ENCODE measurements at places on chromosomes 5 and 9.

- DNase-seq: no peak
These were observed 39.8 kb downstream of the HMCN2 start for GRCh38 chr9:130305381-130305780.

DNA sequence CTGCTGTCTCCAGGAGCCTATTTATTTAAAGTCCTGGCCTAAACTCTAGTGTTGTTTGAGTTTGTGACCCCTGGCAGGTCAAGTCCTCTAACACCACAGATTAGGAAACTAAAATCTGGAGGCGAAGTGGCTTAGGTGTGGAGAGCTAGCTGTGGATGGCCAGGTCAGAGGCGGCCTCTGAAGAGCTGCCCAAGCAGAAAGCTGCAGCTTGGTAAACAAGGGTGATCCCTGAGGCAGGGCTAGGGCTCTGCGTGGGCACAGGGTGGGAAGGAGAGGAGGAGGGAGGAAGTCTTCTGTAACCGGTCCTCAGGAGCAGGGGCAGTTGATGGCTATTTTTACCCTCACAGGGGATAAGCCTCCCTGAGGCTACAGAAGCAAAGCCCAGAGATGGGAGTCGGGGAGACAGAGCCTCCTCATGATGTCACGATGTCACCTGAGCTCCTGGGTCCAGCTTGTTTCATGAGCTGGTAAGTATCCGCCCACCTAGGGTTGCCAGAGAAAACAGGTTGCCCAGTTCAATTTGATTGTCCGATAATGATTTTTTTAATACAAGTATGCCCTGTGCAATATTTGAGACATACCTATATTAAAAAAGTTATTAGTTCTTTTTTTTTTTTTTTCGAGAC is 25.9 kb upstream of the BOD1 start:
- no peak for DNase-seq

GRCh38 chr9:136903041-136903554 is 16.8 kb downstream of the TRAF2 start:
- no peak for DNase-seq

DNA sequence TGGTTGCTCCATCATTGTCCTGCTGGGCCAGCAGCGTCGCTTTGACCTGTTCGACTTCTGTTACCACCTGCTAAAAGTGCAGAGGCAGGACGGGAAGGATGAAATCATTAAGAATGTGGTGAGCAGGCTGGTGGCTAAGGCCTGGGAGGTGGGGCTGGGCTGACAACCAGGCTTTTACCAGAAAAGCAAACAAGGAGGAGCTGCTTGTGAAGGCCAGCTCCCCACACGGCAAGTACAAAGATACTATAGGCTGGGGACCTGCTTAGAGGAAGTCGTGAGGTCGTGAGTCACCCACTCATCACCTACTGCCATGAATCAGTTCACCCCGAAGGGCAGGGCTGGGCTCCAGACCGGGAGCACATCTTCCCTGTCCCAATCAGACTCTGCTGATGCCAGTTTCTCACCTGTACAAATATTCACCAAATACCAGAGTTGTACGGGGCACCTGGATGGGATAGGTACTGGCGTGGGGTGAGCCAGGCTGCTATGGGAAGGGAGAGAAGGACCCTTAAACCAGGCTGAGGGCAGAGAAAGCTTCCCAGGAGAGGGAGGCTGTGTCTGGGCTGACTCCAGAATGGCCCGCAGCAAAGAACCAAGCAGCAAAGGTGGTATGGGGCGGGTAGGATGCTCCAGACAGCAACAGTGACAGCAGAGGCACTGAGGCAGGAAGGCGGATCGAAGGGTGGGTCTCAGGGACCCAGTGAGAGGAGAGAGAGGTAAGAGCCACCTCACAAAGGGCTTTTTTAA is 69.3 kb upstream of the NIPAL4 start:
- no peak for DNase-seq

DNA sequence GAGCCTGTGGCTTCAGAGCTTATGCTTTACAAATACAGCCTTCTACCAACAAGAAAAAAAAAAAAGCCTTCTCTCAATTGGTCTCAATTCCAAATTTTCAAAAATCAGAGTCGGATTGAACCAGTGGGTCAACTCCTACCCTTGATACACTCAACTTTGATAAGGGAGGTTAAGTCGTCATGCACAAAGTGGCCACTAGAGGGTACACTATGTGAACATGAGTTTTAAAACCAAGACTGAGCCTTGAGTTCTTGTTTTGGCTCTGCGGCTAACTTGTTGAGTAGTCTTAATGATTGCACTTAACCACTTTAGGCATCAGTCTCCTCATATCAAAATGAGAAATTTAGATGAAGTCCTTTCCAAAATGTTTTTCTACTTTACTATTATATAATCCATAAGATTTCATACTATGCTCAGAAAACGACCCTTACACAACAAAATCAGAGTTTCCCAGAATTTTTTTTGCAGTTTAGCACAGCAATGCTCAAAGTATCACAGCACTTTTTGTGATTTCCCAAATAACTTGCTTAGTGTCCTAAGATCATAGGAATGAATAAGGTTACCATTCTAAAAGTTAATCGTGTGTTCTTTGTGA is 92.9 kb upstream of the MTAP start:
- peak; percentile 76 for DNase-seq

DNA sequence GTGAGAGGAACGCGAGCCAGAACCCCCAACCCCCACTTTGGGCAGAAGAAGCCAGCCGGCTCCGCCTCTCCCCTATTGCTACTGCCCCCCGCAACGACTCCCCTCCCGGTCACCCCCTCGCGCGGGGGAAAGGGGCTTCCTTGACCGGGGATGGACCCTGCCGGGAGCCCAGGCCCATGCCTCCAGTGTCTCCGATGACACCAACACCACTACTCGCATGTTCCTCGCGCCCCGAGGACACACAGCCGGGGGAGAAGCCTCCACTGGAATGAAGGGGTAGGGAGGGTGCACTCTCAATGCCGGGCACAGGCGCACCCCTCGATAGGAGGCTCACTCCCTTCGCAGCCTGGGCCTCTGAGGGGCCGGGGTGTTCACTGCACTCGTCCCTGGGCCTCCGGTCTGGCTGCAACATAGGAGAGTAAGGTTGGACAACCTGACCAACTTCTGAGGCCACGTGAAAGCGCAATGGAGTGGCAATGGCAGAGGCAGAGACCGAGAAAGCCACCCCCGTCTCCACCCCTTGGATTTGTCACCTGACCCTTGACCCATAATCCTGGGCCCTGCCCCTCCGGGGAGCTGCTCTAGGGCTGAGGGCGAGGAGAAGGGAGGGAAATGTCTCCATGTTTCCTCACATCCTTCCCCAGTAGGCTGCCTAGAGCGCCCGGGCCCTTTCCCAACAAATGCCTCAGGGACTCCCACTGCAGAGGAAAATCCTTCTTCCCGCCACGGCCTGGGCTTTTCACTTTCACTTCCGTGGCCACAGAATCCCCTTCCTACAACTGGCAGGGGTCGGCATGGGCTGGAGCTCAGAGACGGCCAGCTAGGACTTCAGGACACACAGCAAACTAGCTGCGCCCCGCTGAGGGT is 1.1 kb upstream of the CNTFR start:
- DNase-seq: peak; percentile 42

- no peak for DNase-seq
These were observed 272.7 kb downstream of the TRIM32 start for GRCh38 chr9:116959809-116960208.

DNA sequence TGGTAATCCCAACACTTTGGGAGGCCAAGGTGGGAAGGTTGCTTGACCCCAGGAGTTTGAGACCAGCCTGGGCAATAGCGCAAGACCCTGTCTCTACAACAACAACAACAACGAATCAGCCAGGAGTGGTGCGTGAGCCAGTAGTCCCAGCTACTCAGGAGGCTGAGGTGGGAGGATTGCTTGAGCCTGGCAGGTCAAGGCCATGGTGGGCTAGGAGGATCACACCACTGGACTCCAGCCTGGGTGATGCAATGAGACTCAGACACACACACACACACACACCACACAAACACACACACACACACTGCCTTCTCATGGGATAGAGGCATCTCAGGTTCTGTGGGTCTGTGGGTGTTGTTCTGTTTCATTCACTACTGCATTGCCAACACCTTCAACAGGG is 115.0 kb downstream of the DCP2 start:
- no peak for DNase-seq

GRCh38 chr5:113776832-113777525 is 263.5 kb downstream of the YTHDC2 start:
- DNase-seq: no peak

GRCh38 chr9:130039528-130040147 is 3.4 kb downstream of the FNBP1 start:
- DNase-seq: no peak

- DNase-seq: no peak
These were observed 111.8 kb upstream of the FAM174A start for GRCh38 chr5:100423330-100423729.

GRCh38 chr5:170166101-170166500 is 60.4 kb downstream of the FOXI1 start:
- no peak for DNase-seq

DNA sequence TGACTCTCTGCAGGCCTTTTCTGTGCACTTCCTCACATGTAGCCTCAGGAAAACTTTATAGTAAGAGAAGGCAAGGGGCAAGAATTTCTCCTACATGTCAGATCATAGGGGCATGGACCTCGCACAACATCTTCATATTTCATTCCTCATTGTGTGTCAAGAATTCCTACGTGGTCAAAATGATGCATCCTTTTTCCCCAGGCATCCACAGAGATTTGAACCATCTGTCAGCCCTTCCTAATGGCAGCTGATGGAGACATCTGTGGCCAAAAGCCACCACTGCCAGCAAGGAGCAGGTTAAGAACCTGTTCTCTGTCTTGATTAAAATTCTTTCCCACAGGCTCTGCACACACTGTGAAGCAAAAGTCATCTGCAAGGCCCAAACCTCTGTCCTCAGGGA is 42.5 kb downstream of the MFAP3 start:
- DNase-seq: no peak

- DNase-seq: peak; percentile 60
These were observed 45.9 kb downstream of the C9orf50 start for GRCh38 chr9:129574911-129575585.

- DNase-seq: no peak
These were observed 15.6 kb upstream of the NREP start for GRCh38 chr5:111772456-111773122.

DNA sequence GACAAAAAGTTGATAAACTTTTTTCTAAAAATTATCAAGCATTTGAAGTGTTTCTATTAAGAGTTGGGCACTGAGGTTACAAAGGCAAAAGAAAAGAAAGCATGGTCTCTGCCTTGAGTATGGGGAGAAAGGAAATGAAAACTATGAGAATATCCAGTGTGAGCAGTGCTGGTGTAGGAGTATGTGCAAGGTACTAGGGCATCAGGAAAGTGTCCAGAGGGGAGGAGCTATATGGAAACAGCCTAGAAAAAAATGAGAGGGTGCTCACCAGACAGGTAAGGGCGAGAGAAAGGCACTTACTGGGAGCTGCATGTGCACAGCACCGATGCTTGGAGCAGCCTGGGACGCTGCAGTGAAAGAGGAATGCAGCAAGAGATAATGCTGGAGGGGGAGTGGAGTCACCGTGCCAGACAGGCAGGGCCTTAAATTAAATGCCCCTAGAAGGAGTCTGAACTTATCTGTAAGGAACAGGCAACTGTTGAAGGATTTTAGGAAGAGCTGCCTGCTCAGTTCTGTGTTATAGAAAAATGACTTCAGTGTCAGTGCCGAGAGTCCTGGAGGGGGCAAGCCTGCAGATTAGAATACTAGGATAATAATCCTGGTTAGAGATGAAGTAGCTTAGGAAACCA is 14.0 kb downstream of the MCC start:
- no peak for DNase-seq

GRCh38 chr9:132390966-132391365 is 15.7 kb downstream of the TTF1 start:
- no peak for DNase-seq

DNA sequence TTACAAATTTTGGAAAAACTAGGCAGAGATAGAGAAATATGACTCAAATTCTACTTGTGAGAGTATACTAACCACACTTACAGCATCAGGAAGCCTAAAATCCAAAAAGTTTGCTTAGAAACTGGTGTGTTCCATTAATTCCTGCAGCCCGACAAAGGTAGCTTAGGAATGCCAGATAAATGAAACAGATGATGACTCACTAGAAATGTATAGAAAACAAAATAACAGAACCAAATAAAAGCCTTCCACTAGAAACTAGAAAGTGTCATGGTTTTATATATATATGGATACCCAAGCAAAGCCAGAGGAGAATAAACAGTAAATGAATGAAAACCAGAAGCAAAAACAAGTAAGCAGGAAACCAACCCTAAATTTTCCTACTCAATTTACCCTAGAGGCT is 272.2 kb upstream of the PRDM9 start:
- no peak for DNase-seq

GRCh38 chr5:94754824-94755223 is 136.4 kb downstream of the SLF1 start:
- no peak for DNase-seq

GRCh38 chr5:142059304-142059940 is 46.6 kb upstream of the GNPDA1 start:
- peak; percentile 72 for DNase-seq

DNA sequence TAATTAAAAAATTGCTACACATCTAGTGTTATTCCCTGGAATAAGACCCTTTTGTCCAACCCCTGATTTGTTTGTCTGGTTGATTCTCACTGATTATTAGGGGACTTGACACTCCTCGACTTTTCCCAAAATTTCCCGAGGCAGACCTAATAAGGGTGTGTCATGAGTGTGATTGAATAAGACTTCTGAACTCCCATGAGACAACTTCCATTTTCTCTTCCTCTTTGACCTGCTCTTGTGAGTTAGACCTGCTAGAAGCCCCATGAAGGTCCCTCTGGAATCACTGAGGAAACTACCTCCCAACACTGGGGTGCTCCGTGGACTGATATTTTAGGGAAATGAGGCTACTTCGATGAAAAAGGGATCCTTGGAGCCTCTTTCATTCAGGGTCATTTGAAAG is 83.4 kb downstream of the MUSK start:
- DNase-seq: no peak

GRCh38 chr5:154358516-154359220 is 87.1 kb upstream of the SAP30L start:
- no peak for DNase-seq

- DNase-seq: no peak
These were observed 37.6 kb upstream of the SMAD5 start for GRCh38 chr5:136094913-136095641.

DNA sequence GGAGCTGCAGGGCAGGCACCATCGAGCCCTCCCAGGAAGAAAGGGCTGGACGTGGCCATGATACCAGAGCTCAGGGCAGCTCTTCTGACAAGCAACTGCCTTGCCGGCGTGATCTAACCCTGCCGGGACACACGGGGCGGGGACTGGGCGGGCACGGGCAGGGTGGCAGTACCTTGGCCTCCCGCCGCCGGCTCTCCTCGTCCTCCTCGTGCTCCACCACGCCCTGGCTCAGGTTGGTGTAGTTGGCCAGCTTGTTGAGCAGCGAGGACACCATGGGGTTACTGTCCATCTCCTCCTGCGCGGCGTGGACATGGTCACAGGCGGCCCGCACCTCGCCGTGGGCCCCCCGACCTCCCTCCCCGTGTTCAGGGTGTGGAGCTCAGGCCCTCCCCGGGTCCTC is 18.5 kb downstream of the SLC12A7 start:
- no peak for DNase-seq

GRCh38 chr9:110129425-110129824 is 78.5 kb downstream of the C9orf152 start:
- DNase-seq: no peak

All from inflammatory macrophage (primary cell).